T-cell (primary cell): ENCODE measurements at places on chromosomes 3 and 15.

- no peak for DNase-seq
Observed at GRCh38 chr3:171142985-171143384, 116.5 kb upstream of the SLC2A2 start.

GRCh38 chr15:100111125-100112060, 230.4 kb downstream of the ADAMTS17 start:
- DNase-seq = peak; percentile 16

GRCh38 chr3:147737376-147737775, 328.2 kb downstream of the ZIC1 start:
- no peak for DNase-seq

DNA sequence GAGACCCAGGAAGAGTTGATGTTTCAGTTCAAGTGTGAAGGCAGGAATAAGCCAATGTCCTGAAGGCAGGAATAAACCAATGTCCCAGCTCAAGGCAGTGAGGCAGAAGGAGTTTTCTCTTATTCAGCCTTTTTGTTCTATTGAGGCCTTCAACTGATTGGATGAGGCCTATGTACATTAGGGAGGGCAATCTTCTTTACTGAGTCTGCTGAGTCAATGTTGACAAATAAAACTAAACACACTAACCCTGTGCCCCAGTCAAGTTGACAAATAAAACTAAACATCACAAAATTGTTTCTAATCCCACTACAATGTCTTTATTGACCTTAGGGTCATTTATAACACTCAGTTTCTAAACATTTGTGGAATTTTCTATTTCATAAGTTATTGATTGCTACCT, 100.0 kb downstream of the CACNA2D3 start:
- DNase-seq = no peak
